ENCODE measurements at places on chromosomes 3 and 15.

DNA sequence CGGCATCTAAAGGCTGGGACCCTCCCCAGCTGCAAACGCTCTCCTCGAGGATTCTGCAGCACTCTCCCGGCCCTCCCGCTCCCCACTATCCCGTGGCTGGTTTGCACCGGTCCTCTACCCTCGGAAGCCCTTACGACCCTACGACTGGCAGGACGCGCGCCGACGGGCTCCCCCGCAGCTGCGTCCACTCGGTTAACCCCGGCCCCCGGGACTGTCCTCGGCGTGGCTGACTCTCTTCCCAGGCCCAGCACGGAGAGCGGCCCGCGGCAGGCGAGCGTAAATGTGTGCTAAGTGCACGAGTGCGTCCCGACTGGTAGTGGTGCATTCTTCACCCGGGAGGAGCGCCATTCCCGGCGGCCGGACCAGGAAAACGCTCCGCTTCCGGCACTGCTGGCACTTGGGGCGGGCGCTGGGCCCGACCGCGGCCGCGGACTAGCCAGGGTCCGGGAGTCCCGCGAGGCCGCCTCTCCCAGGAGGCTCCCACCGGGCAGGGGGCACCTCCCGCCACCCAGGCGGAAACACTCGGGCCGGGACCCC, 508 bp downstream of the GORASP1 start:
- DNase-seq: no peak

DNA sequence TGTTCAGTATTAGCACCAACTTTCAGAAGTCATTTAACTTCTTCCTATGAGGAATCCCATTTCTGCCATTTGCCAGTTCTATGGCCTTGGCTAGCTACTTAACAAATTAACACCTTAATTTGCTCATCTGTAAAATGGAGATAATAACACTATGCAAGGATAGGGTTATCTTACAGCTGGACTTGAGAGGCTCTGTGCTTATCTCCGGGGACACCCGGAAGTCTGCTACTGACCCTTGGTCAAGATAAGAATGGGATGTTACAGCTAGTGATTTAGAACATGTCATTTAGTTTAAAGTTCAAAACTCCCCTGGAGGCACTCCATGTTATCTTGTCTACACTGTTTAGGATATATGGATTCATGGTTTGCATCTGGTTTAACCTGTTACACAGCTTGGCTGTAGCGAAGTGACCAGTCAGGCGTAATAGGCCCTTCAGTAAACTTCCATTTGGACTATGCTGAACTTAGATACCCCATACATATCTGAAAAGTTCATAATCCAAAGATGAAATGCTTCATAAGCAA, 156.0 kb upstream of the CD96 start:
- DNase-seq: no peak

DNA sequence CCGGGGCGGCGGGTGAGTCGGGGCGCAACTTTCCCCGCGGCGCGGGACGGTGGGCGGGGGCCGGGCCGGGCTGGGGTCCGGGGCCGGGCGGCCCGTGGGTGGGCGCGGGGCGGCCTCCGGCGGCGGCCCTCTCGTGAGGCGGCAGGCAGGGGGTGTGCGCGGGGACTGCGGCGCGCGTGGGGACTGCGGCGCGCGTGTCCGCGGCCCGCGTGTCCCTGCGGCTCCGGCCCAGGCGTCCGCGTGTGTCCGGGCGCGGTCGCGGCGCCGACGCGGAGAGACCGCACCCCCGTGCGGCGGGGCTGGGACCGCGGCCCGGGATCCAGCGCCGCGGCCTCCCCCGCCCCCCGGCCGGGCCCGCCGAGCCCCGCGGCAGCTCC, 349 bp downstream of the PLXNA1 start:
- DNase-seq: no peak

DNA sequence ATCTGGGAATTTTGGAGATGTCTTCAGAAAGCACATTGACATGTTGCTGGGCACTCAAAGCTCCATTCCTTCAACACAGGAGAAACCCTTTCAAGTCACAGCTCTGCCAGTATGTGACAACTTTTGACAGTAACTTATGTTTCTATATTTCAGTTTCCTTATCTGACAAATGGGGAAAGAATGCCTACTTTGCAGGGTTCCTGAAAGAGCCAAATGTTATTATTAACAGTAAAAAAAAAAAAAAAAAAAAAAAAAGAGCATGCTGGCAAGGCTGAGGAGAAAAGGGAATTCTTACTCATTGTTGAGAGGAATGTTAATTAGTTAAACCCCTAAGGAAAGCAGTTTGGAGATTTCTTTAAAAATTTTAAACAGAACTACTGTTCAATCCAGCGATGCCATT, 272.5 kb upstream of the TGFBR2 start:
- DNase-seq: no peak

Data from AG09319 (cell line).